ENCODE measurements at places on chromosomes 3 and 15.

- no peak for DNase-seq
These were observed 382.9 kb downstream of the OTOL1 start for GRCh38 chr3:161879470-161879869.

DNA sequence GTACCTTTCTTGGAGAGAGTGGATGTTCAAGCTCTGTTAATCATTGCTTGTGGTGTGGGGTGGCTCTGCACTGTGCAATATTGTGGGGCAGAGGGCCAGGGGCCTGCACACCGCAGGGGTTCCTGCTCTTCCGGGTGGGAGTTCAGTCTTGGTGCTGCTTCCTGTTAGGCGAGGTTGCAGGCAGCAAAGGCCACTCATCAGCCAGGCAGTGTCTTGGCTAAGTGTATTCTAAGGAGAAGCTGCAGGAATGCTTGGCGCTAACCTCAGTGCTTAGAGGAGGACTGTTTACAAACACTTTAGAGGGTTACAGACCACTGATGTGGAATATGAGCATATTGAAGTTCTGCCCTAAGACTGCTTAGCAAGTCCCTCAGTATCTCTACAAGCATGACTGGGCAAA lies 81.7 kb downstream of the CEP63 start:
- no peak for DNase-seq

DNA sequence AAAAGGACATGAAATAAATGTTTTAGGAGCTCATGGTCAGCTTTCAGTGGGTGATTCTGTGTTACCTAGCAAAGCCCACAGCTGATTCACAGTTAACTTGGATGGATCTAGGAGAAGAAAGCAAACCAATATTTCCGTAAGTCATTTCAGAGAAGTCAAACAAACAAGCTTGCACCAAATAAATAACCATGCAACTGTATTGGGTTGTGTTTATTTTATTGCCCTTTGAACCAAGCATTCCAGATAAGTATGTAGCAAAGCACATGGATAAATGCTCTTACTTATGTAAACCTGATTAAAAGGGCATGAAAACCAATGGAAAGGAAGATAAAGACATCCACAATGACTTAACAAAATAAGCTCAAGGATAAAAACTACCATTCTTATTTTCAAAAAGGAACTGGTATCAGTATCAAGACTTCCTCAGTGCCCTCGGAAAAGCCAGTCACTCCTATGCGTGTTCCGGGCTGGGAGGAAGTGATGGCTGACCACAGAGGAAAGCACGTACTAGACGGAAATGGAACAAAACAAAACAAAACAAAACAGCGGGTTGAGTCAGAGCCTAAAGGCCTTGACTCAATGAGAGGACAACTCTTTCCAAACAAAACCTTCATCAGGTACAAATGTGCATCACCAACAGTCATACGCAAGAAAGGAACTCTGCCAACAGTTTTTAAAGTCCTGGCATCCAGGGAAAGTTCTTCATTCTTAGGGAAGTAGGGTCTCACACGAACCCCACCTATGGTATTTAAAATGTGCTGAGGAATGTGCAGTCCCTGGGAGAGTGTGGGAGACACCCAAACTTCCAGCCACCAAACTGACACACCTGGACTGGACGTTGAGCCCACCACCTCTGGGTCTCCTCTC lies 103.3 kb downstream of the SNRK start:
- peak; percentile 38 for DNase-seq

DNA sequence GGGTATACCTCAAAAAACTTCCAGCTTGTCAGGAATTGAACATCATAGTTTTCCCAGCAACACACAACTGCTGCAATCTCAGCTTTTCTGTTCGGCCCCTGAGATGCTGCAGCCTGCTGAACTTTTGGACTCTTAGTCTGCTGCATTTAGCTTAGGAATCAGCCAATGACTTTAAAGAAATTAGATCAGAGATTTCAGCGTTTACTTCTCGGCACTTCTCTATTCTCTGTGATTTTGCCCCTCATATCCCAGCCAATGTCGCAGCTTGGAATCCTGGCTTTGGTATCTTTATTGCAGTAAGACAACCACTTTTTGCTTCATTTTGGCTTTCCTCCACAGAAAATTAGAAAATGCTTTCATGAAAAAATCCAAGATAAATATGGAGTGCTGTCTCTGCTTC lies 86.3 kb upstream of the MCTP2 start:
- no peak for DNase-seq

DNA sequence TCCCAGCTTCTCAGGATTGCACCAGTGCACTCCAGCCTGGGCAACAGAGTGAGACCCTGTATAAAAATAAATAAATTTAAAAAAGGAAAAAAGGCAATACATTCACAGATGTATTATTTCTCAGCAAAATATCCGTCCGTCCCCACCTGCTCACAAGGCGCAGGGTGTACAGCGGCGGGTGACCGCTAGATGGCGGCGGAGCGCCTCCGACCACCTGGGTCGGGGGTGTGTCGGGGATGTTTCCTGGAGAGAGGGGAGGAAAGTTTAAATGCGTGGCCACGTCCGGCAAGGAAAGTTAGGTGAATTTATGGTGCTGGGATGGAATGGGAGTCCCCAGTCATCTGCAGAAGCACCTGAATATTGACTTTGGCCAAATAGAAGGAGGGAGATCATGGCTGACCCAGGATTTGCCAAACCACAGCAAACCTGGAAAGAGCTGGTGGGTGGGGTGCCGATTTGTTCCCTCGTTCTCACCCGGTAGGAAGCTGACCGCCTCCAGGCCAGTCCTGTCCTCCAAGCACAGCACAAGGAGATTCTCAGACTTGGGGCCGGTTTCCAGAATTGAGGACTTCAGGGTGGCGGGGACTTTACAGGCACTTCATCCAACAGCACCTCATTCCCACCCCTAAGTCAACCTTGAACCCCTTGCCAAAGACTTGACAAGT lies 88.3 kb downstream of the TMEM266 start:
- DNase-seq: peak; percentile 72

GRCh38 chr3:187062526-187063177 lies 76.6 kb downstream of the RPL39L start:
- no peak for DNase-seq

- no peak for DNase-seq
These were observed 1352.5 kb downstream of the ZPLD1 start for GRCh38 chr3:103787164-103787871.

DNA sequence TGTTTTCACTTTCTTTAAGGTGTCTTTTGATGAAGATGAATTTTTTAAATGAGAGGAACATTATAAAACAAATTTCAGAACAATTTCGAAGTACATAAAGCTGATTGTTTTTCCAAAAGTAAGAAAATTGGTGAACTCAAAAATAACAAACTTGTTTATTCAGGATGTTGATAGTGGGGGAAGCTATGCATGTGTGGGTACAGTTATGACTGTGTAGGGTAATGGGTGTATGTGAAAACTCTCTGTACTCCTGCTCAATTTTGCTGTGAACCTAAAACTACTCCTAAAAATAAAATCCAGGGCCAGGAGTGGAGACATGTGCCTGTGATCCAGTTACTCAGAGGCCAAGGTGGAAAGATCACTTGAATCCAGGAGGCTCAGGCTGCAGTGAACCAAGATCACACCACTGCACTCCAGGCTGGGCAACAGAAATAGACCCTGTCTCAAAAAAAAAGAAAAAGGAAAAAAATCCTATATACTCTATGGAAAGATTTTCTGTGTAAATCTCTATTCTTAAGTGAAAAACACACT lies 37.2 kb downstream of the PIK3CB start:
- DNase-seq: no peak

GRCh38 chr15:56454836-56455235 lies 10.1 kb downstream of the MNS1 start:
- DNase-seq: no peak

- no peak for DNase-seq
These were observed 185.8 kb downstream of the KCNH8 start for GRCh38 chr3:19334120-19334519.

DNA sequence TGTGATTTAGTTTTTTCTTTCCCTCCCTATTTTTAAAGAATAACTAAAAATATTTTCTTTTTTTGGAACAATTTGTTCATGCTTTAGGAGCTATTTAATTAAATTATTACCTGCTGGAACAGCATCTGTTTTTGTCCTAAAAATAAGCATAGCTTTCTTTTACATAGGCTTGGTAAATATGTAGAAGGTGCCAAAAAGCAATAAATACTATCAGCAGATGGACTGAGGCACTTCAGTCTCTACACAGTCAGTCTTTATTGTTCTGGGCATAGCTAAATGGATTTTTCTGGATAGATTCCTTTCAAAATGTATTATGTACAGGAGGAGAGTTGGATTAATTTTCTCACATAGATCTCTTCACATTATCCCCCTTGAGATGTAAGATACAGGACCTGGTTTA lies 223.5 kb downstream of the NAALADL2 start:
- no peak for DNase-seq

- no peak for DNase-seq
These were observed 72.8 kb downstream of the SLC9A9 start for GRCh38 chr3:143775459-143775858.

GRCh38 chr15:69154684-69155083 lies 5.8 kb upstream of the GLCE start:
- DNase-seq: no peak

DNA sequence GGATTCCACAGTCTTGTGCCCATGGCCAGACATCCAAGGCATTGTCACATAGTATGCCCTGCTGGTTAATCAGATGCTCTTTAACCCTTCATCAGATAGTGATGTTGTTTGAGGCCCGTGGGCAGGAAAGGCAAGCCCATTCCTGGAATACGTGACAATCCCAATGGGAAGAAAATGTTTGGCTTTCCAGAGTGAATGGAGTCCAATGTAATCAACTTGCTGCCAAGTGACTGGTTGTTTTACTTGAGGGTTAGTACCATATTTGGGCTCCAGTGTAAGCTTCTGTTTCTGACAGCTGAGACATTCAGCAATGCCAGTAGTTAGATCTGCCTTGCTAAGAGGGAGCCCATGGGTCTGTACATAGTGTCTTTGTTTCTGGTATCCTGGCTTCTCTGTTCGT lies 31.3 kb downstream of the RPL39L start:
- DNase-seq: no peak

DNA sequence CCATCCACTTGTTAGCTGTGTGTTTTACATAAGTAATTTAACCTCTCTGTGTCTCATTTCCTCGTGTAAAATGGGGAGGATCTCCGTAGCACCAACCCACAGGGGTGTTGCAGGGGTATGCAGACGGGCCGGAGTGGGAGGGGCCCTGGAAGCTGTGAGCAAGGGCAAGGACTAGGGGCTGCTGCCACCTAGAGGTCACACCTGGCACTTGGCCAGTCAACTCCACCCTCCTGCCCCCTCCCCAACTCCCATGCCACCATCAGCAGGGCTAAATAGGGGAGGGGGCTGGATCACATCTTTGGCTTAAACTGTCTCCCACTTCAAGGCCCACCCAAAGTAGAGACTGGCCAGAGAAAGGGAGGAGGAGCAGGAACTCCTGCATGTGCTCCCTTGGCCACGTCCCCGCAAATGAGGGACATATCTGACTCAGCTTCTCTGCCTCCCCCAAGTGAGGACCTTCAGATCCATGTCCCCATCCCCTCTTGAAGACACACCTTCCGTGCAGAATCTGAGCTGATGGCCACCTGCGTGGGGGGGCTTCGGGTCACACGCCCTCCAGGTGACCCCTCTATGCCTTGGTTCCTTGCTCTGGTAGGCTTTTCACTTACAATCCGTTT lies 2.6 kb downstream of the CCDC9B start:
- peak; percentile 72 for DNase-seq

DNA sequence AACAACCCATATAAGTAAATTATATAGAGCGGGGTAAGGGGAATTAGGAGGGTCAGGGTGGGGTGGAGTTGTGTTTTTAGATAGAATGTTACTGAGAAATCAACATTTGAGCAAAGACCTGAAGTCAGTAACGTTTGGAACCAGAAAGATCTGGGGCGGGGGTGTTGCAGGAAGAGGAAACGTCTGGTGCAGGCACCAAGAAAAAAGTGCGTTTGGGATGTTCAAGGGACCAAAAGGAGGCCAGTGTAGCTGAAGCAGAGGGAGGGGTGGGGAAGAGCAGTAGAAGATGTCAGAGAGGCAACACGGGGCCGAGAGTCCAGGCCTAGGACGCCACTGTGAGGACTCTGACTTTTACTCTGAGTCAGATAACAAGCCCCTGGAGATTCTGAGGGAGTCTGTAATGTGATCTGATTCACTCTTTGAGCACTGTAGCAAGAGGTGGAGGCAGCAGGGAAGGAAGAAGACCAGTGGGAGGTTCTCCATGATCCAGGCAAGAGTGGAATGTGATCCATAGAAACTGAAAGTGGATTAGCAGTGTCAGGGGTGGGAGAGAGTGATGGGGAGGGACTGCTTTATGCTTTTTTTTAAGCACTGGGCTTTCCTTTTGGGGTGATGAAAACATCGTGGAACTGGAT lies 179.3 kb upstream of the CHRM5 start:
- DNase-seq: no peak

GRCh38 chr3:127342735-127343134 lies 54.9 kb upstream of the PRR20G start:
- no peak for DNase-seq

DNA sequence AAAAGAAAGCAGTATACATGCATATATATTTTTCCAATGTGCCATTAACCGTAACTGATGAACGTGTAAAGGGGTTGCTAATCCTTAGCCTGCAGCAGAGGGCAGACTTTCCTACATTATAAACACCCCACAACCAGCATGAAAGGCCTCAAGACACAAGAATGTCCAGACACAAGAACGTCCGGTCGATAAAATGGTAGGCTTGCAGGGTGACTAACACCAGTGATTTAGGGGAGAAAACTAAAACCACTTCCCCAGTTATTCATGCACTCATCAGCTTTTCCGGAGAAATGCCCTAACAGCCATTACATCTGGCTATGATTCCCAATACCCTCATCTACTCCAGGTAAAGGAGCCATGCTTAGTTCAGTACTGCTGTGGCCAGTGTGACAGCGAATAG lies 57.4 kb downstream of the LRTM1 start:
- DNase-seq: no peak

- no peak for DNase-seq
These were observed 205.2 kb downstream of the RBMS3 start for GRCh38 chr3:29486096-29486495.

DNA sequence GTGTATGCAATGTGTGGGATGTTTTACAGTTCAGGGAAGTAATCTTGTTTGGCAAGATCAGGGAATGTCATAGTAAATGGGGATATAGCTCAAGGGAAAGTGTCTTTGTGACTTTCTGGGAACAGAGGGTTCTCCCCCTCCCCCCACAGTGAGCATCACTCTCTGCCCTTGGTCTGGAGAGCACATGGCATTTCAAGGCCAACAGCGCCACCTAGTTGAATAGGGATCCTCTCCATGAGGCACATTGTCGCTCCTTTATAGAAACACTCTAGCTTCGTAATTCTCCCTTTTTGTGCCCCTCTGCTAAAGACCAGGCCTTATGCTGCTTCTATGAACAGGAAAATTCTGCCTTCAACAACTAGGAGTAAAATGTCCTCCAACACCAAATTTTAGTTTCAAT lies 37.1 kb upstream of the ARNT2 start:
- no peak for DNase-seq

- no peak for DNase-seq
These were observed 40.0 kb upstream of the TEX9 start for GRCh38 chr15:56325186-56325585.

DNA sequence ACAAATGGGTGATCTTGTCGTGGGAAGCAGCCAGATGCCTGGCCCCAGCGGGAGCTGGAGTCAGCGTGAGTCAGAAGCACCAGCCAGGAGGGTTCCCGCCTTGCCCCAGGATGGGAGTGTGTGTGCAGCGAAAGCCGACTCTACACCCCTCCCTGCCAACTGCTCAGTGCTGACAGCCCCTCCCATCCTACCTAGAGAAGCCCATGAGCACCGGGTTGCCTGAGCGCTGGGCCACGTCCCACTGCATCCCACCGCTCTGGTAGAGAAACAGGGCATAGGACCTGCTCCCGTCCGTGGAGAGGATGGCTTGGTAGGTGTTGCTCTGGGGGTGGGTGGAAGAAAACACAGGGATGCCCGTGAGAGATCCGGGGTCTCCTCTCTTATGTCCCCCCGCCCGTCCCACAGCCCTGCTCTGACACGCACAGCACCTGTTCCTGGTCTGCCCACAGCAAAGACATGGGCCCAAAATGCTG lies 42.9 kb downstream of the MUC4 start:
- no peak for DNase-seq

Measured in stimulated activated CD4-positive, alpha-beta T cell treated with anti-CD3 and anti-CD28 coated beads, Interleukin-4, amount 100 ng/mL, for 48 hours (primary cell).